ENCODE measurements at places on chromosomes 3 and 15.

GRCh38 chr3:123137001-123137400, 64.7 kb upstream of the SEC22A start:
- no peak for DNase-seq

GRCh38 chr3:184734903-184735701, 23.2 kb upstream of the MAGEF1 start:
- DNase-seq, result no peak

- DNase-seq, result no peak
Measured at GRCh38 chr3:192840143-192840836, 77.4 kb downstream of the MB21D2 start.

DNA sequence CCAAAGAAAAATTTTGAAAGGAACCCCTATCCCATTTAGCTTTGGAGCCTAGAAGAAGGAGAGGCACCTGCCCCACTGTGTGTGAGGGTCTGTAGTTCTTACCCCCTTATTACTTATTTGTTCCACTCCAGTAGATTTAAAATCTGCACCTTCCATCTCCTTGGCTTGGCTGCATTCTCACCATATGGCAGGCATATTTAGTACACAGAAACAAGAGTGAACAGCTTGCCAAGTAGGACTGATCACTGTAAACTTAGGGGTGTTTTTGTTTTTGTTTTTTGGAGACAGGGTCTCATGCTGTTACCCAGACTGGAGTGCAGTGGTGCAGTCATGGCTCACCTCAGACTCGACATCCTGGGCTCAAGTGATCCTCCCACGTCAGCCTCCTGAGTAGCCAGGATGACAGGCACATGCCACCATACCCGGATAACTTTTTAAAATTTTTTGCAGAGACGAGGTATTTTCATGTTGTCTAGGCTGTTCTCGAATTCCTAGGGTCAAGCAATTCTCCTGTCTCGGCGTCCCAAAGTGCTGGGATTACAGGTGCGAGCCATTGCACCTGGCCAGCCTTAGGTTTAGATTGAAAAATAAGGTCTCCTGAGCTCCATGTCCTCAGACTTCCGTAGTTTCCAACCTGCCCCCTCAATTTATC, 14.1 kb upstream of the ANXA2 start:
- DNase-seq, result no peak

- no peak for DNase-seq
Measured at GRCh38 chr3:165197481-165197800, 1.3 kb upstream of the SLITRK3 start.

GRCh38 chr15:65655457-65655856, 33.7 kb downstream of the SLC24A1 start:
- no peak for DNase-seq

- no peak for DNase-seq
Measured at GRCh38 chr3:11047500-11047899, 55.0 kb downstream of the SLC6A1 start.

- no peak for DNase-seq
Measured at GRCh38 chr15:29822100-29822683, at the start of gene TJP1. TJP1 (minus strand) TSS chr15:29822468; CDS start chr15:29822028, 440 bp downstream.
